ENCODE measurements at places on chromosomes 11 and 22. TPM values are rescaled to one million over a fixed set of nuclear protein-coding genes. Genes with fewer than 3 reads are reported as not detected.

DNA sequence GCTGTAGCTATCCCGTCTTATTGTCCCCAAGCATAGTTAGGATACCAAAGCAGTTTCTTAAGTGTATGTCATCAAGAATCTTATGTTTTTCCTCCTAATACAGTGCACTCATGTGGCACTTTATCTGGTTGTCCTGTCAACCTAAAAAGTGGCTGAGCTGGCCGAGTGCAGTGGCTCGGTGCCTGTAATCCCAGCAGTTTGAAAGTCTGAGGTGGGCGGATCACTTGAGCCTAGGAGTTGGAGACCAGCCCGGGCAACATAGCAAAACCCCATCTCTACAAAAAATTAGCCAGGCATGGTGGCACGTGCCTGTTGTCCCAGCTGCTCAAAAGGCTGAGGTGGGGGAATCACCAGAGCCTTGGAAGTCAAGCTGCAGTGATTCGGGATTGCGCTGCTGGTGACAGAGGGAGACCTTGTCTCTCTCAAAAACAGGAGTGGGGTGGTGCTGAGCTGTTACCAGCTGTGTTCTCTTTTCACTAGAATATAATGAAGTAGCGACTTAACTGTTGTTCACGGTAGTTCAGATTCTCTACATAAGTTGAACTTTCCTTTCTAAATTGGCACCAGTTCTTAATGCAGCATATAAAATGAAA is 48.1 kb downstream of the EP300 start:
- no peak for DNase-seq

Gene CCDC88B
- 119 TPM for total RNA-seq

Gene MAPK1
- 119 TPM for total RNA-seq

Gene F2
- not detected for total RNA-seq

DNA sequence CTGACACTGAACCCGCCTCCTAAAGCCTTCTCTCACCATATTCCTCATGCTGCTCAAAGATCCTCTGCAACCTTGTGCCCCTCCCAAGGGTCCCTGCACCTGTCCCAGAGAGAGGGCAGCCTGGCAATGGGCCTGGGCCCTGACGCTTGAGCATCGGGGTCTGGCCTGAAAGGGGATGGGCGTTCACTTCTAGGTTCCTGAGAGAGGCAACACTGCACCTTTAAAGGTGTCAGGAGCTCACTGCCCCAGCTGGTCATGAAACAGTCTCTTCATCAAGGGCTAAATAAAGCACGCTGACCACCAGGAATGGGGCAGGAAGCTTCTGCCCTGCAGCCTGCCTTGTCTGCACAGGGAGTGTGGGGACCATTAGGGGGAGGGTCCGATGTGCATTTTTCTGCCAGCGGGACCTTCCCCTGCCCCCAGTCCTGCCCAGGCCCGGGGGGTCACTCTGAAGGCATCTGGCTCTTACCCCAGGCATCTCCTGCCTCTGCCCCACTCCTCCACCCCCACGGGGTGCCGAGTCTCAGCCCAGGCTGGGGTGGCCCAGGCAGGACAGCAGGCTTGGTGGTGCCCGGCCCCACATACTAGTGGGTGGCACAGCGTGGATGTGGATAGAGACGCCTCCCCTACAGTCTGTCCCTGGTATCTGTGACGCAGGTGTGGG is 3.5 kb downstream of the C11orf21 start:
- DNase-seq: no peak

Gene NEFH
- 0.31 TPM for total RNA-seq

Gene SLC22A12
- not detected for total RNA-seq

Gene TPBGL
- total RNA-seq: 0.16 TPM

- no peak for DNase-seq
Observed at GRCh38 chr11:43934601-43935423, 7.6 kb upstream of the C11orf96 start.

Gene INPPL1
- 162 TPM for total RNA-seq

DNA sequence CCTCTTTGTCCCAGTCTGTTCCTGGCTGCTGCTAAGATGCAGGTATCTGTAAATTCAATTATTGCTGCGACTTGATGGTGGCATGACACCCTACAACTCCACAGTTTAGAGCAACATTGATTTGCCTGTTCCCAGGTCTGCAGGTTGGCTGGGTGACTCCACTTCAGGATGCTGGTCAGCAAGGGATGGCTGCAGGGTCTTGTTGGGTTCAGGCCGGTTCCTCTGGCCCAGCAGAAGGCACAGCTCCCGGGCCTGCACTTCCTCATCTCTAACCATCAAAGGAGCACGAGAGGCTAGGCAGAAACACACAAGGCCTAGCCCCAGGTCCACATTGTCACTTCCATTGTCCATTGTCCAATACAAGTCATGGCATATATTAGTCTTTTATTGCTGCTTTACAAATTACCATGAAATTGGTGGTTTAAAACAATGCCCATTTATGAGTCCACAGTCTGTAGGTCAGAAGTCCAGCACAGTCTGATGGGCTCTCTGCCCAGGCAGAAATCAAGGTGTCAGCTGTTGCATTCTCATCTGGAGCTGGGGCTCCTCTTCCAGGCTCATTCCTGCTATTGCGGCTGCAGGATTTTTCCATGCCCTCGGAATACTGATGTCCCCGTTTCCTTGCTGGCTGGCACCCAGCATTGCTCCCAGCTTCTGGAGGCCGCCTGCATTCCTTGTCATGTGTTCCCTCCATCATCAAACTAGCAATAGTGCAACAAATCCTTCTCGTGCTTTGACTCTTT is 96.6 kb upstream of the LMO1 start:
- peak; percentile 53 for DNase-seq

DNA sequence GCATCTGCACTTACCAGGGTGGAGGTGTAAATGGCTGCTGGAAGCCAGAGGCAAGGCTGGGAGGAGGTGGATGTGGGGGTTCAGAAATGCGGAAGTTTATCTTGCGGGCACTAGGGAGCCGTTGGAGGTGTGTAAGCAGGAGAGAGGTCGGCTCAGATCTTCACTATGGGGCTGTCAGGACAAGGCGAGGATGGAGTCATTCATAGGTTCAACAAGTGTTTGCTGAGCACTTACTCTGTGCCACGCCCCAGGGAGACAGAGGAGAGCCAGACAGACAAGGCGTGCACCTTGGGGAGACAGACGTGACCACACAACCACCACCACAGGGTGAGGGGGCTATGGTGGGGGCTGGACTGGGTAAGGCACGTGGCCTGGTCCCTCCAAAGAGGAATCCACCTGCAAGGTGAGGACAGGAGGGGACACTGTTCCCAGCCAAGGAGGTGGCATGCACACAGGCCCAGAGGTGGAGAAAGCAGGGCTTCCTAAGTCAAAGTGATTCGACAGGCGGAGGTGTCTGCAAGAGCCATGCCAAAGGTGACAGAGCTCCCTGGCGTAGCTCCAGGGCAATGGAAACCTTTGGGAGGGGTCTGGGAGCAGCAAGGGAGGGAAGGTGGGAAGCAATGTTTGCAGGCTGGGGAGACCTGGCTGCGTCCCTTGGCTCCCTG is 30.8 kb upstream of the TCF20 start:
- no peak for DNase-seq

Gene C11orf42
- total RNA-seq: not detected

- DNase-seq: no peak
Observed at GRCh38 chr22:42922374-42923191, 65.5 kb upstream of the ARFGAP3 start.

- no peak for DNase-seq
Observed at GRCh38 chr11:44858796-44859527, 91.7 kb downstream of the TP53I11 start.

Gene H19
- total RNA-seq: not detected

Gene KCTD14
- total RNA-seq: 0.36 TPM

GRCh38 chr11:116099541-116099940 is 595.3 kb upstream of the CADM1 start:
- DNase-seq: no peak

Gene NNMT
- total RNA-seq: not detected

Gene USH1C
- total RNA-seq: not detected

DNA sequence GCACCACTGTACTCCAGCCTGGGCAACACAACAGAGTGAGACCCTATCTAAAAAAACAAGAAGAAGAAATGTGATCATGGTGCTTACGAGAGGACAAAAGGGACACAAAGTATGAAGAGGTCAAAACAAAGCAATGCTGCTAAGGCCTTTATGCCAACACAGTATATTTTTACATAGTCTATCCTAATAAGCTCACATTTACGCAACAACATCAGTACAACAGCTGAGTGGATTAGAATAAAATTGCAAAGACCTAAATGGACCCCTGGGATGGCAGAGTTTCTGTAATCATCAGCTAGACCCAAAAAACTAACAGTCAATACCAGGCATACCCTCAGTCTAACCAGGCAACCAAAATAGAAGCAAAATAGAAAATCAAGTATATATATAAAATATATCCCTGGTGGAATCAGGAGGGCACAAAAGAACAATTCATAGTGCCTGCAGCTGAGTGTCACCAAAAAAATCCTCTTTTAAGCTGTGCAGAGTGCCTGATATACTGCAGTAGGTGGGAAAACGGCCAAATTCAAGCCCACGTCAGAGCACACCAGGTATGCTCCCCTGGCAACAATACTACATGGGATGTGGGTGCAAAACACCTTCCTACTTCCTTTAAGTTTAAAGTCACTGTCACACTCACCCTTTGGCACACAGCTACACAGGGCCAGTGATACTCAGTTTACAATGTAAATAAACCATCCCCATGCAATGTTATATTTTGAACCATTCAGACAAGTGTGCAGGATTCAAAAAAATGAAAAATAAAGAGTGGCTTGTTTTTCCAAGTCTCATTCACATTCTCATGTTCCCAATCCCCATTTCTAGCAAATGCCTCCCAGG is 57.8 kb downstream of the RBFOX2 start:
- no peak for DNase-seq

Gene GGT1
- 14.7 TPM for total RNA-seq

DNA sequence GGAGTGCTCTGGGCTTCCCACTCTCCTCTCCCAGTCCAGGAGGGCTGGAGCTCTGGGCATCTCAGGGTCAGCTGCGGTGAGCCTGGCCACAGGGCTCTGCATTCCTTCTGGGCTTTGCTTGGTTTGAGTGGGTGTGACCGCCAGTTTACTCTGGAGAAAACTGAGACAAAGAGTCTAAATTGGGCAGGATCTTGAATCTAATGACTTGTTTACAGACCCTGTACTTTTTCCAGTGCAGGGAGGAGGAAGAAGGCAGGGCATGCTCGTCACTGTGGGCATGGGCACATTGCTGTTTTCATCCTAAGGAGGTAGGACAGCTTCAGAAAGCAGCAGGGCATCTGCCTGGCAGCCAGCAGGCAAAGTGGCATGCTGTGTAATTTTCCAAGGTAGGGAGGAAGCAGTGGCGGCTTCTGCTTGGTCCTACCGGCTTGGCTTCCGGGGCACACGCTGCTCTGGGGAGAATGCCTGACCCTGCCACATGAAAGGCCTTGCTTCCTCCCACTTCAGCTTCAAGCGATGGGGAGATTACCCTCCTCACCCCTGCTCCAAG is 22.9 kb downstream of the FLI1 start:
- peak; percentile 78 for DNase-seq

DNA sequence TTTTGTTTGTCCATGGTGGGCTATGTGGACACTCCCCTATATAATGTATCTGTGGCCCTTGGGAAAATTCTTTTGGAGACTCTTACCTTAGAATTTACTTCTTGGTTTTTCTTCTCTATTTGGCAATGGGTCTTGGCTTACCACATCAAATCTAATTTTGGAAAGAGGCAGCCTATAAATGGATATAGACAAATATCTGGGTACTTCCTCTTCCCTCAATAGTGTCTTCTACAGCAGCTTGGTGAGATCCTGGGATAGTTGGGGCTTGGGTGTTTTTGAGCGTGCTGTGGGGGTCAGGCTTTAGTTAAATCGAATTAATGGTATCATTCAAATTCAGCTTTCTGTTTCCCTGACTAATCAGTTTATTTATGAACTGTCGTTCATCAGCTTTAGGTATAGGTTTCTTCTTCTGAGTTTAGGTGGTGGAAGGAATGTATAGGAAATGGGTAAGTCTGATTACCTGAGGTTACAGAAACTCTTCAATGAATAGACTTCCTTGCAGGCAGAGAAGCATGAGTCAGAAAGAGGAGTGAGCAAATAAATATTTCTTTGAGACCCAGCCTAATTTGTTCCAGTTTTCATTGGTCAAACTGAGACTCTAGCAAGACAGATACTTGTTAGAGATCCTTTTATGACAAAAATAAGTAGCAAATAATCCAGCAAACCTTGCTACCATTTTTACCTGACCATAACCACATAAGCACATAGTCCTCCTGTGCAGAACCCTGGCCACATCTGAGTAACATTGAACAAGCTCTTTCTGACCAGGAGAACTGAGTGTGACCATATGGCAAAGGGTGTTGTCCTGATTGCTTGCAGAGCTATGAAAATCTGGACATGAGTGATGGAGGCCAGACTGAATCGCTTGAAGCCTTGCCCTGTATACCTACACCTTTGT is 68.6 kb upstream of the SORL1-AS1 start:
- DNase-seq: no peak

GRCh38 chr22:47102648-47103047 is 340.2 kb downstream of the TBC1D22A start:
- no peak for DNase-seq

DNA sequence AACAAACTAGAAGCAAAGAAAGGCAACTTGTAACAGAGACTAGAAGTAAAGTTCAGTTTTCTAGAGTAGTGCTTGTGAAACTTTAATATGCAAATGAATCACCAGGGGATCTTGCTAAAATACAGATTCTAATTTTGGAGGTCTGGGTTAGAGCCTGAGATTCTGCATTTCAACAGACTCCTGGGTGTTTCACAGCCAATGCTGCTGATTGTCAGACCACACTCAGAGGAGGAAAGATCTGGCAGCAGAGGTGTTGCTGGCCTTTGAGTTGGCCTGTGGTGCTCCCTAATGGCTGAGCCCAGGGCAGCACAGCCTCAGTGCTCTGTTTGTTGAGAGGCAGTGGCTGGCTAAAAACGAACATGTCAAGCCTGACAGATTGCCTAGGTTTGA is 5.4 kb downstream of the CRY2 start:
- DNase-seq: no peak

DNA sequence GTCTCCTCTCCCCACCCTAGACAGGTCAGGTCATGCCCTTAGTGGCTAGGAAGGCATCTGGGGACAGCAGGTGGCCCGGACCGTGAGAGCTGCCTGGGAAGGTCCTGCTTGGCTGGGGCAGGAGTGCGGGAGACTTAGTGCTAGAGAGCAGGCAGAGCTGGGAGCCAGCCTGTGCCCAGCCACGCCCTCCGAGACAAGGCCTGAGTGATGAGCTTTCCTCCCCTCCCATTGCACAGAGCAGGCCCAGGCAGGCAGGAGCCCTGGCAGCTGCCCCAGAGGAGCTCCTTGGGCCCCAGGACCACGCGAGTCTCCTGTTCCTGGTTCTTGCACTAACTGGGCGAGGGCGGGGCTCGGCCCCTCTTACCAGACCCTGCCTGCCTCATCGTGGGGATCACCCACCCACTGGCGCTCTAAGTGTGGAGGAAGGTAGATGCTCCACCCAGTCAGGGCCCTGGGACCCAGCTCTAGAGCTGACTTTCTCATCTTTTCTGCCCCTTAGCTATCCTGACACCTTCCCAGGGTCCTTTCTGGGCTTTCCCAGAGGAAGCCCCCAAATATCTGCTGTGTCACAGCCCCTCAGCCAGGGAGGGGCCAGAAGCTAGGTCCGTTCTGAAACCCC is 44.9 kb downstream of the MACROD1 start:
- DNase-seq: no peak

Gene MRGPRX4
- not detected for total RNA-seq

DNA sequence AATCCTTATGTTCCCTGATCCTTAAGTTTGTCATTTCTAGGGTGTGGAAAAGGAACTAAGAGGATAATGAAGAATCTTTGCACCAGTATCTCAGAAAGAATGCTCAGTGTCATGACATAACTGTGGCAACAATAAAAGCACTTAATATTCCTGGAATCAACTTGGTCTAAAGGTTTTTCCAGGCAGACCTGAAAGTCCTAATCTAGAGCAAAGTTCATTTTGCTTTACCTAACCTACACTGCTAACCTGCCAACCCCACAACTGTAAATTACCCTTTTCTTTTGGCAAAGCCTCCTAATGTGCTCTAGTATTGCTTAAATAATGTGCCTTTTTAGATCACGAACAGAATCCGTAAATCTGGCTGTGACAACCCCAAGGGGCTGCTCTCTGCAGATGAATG is 82.5 kb downstream of the AMBRA1 start:
- no peak for DNase-seq

Data from naive thymus-derived CD8-positive, alpha-beta T cell (primary cell).